Coronary artery (tissue), 2 donors: ENCODE measurements at places on chromosomes 16 and 17.

DNA sequence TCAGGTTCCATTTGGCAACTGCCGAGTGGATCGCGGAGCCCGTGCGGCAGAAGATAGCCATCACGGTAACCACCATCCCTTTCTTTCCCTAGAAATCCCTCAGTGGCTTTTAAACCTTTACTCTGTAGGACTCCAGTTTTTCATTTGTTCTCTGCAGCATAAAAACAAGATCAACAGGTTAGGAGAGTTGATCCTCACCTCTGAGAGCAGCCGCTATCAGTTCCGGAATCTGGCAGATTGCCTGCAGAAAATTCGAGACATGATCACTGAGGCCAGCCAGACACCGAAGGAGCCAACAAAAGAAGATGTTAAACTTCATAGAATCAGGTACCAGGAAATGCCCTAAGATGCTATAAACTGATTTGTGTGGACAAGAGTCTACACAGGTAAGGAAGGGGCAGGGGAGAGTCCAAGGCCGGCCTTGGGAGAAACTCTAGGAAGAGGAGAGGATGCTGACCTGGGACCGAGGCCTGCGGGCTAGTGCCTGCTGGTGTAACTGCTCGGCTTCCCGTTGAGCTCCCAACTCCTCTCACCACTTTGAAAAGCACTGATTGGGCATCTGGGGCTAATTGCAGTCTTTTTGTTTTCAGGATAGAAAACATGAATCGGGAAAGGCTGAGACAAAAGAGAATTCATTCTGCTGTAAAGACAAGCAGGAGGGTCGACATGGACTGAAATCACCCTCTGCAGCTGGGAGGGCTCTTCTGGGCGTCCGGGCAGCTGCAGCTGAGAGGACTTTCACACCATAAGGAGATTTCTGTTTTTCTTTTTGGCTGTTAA, 8.1 kb downstream of the MRPL58 start:
- no peak for DNase-seq

DNA sequence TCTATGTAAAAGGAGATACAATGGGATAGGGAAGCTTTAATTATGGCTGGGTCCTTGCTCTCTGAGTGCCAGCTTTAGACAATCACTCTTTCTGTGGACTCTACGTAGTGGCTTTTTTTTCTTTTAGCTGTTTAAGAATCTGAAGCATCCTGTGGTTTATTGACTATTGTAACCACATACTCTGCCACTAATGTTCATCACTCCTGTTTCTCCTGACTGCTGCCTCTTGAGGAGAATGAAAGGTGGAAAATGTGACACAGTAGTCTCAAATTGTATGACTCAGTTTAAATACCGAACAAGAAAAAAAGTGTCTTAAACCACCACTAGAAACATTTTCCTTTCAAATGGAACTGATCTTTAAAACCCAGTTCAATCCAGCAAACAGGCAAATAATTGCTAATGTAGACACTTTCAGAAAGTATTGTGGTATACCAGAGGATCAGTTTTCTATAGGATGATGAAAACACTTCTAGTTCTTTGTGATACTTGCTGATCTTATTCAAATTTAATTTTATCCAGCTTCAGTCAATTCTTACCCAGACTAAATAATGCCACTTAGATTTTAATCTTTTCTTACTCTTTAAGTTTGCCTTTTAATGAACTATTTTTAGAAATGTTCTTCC, 302.7 kb upstream of the PMFBP1 start:
- DNase-seq = no peak

DNA sequence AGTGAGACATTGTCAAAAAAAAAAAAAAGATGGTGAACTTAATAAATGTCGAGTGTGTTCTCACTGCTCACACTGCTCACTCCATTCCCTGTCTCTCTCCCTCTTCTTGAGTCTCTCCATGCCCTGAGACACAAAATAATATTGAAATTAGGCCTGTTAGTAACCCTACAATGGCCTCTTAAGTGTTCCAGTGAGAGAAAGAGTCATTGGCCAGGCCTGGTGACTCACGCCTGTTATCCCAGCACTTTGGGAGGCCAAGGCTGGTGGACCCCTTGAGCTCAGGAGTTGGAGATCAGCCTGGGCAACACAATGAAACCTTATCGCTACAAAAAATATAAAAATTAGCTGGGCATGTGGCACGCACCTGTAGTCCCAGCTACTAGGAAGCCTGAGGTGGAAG, 16.2 kb upstream of the CSF3 start:
- DNase-seq = no peak

DNA sequence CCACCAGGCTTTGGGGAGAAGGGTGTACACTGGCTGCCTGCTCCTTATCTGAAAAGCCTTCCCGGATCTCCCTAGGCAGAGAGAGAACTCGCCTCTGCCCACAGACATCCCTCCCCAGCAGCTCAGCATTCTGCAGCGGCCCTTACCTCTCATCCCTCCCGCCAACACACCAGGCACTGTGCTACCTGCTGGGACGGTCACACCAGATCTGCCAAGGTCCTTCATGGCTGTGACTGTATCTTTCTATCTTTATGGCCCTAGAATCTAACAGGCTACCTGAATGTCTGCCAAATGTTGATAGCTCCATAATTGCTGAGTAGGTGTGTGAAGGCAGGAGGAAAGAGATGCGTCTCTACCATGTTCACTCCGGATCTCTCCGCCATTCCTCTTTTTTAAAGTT, 7.9 kb downstream of the TSNAXIP1 start:
- DNase-seq = no peak

- DNase-seq = no peak
Observed at GRCh38 chr16:58842156-58842555, 108.0 kb upstream of the GOT2 start.
